Stimulated activated CD4-positive, alpha-beta T cell treated with anti-CD3 and anti-CD28 coated beads, Interleukin-1b, Interleukin-23, amount 100 ng/mL, for 1 hour (primary cell): ENCODE measurements at places on chromosomes 13 and 19.

- DNase-seq, result no peak
Observed at GRCh38 chr19:49244256-49244655, 80.7 kb downstream of the SLC6A16 start.

DNA sequence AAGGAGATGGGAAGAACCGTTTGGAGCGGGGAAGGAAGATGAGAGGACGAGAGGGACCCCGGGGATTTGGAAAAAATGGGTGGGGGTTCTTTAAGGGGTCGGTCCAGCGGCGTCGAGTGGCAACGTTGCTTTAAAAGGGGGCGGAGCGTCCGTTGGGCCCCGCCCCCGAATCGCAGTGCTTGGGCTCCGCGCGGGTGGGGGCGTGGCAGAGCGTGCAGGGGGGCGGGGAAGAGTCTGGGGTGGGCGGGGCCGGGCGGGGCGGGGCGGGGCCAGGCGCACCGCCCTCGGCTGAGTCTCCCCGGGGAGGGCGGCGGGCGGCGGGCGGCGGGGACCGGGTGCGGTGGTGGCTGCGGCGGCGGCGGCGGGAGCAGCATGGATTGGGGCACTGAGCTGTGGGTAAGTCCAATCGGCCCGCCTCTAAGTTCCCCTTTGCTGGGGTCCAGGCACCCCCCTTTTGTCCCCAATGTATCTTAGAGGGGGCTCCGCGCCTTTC lies at the start of gene TRIP10:
Gene TRIP10 (plus strand): TSS at position 291 of the 493 bp plus-strand sequence. CDS start 82 bp downstream, at position 373.
- DNase-seq, result peak; percentile 61

DNA sequence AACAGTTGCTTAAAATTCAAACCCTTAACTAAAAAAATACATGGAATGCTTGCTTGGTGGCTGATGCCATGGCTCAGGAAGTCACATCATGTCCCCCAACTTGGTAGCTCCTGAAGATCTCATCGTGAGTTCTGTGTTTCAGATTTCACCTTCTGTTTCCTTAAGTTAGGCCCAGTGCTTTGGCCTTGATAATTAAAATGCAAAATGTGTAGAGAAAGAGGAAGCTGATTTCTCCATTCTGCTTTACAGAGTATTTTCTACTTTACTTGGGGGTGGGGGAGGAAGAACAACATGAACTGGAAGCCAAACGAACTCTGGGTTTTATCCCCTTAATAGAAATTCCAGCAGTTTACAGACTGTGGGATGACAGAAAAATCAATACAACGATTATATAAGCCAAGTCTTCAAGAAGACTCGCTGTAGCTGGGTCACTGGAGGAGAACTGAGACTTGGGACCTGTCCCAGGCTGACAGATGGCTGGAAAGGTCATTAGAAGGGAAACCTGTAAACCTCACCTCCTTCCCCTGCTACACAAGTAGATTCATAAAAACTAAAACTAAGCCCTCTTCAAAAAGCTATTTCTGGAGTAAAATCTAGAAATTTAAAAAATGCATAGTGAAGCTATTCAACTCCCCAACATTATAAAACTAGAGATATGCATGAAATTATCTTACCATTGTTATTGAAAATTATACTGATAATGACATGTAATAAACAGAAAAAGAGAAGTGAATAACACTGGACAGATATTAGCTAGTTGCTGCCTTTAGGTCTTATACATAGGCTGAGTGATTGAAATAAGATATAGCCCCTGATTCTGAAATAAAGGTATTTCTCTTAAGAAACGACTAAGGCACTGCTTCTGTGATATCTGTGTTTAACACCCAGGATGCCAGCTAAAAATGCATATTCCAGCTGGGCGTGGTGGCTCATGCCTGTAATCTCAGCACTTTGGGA lies 22.1 kb upstream of the GGACT start:
- DNase-seq, result no peak

DNA sequence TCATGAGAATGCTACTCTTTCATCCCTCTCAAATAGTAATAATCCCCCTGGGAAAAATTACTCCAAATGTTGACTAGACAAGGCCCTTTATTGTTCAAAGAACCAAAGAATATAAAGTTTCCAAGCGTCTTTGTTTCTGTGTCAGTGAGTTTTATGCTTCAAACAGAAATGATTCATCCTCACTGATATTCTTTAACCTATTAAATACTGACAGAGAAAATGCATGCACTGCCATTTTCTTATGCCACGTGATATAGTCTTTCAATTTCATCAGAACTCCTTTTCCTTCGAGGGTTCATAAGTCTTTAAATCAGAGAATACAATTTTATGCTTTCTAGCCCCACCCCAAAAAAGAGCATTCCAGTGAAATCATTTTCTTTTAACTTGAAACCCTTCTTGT lies 211.6 kb downstream of the SHISA2 start:
- DNase-seq, result no peak

GRCh38 chr13:113542751-113543424 lies 41.7 kb upstream of the TFDP1 start:
- DNase-seq, result no peak
